ENCODE measurements at places on chromosomes 7 and 10. TPM values are rescaled to one million over a fixed set of nuclear protein-coding genes. Genes with fewer than 3 reads are reported as not detected.

The OPALIN gene
- not detected for total RNA-seq

The VTI1A gene
- total RNA-seq = 34.2 TPM

The POLR2J2 gene
- 5.8 TPM for total RNA-seq

- no peak for DNase-seq
Measured at GRCh38 chr7:154178895-154179294, 126.7 kb downstream of the DPP6 start.

DNA sequence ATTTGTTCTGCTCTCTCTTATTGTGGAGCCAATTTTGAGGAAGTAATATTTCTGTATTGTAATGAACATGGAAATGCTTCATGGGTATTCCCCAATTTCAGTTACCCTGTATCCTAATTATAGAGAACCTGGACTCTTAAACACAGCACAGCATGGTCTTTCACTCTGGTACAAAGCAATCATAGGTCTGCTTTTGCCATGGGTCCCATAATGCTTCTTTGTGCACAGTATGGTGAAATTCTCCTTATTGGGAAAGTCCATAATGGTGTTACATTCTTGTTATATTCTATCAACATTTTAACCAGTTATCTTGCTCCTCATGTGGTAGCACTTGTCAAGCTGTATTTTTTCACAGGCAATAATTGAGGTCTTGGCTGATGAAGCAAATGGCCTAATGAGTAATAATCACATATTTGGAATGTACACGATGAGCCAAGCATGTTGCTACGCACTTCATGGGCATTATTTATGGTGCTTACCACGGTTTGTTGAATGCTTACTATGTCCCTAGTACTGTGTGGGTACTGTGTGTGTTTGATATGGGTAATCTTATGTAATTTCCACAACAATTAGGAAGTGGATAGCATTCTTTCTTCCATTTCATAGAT is 42.9 kb downstream of the PRKG1 start:
- no peak for DNase-seq
